ENCODE measurements at places on chromosomes 5 and 9.

GRCh38 chr5:169655353-169655752 lies 18.3 kb downstream of the DOCK2 start:
- no peak for DNase-seq

DNA sequence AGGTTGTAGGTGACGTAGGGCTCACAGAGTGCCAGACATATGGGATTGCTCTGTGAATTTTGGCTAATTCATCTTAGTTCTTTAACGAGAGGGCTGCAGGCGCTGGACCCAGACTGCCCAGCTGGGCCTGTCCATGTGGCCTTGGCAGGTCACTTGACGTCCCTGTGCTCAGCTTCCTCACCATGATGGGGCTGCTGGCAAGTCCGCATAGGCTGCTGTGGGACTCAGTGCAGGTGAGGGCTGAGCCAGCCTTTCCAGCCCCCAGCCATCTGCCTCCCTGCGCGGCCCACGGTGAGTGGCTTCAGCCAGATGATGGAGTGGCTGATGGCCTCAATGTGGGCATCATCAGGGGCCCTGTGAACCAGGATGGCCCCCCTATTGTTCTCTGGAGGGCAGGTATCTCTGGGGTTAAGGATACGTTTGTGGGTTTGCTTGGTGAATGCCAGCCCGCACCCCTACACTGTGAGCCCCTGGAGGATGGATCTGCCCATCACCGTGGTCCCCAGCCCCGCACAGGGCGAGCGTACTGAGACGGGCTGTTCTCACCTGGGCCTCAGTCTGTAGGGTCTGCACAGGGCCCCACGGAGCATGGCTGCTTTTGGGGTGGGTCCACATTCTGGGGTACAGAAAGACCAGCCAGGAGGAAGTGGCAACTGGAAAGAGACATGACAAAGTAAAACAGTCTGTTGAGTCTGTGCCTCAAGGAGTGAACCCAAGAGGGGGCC lies 3.7 kb downstream of the CARD19 start:
- DNase-seq: no peak

DNA sequence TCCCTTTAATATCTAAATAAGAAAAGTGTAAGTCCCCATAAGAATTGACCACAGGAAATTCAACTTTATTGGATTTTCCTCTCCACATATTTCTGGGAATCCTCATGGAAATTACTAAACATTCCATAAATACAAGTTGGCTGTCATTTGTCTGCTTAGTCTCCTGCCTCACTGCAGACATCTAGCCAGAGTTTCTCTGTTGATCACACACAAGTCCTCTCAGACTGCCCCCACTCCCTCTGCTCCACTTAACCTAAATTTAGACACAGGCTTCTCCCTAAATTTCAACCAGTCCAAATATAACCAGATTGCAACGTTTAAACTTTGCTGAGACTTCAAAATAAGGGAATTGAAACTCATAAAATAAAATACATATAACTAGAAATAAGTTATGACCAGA lies 982.1 kb downstream of the DTWD2 start:
- DNase-seq: no peak

DNA sequence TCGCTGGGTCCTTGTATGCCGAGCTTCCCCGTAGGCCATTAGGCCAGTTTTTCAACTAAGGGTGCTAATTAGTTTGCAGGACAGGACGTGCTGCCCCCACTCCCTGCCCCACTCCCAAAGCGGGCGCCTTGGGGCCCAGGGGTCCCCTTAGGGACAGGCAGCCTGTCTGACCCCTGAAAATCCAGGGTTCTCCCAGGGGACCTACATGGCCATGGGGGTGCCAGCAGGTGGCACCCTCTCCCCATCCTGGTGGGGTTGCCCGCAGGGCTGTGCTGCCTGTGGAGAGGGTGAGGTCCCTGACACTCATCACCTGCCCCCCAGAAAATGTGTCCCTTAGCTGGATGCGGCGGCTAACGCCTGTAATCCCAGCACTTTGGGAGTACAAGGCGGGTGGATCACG lies 8.5 kb upstream of the CCDC187 start:
- DNase-seq: no peak

- DNase-seq: no peak
Measured at GRCh38 chr5:79189439-79190234, 46.3 kb upstream of the JMY start.

- DNase-seq: no peak
Measured at GRCh38 chr9:128244091-128244836, 31.5 kb downstream of the GOLGA2 start.

DNA sequence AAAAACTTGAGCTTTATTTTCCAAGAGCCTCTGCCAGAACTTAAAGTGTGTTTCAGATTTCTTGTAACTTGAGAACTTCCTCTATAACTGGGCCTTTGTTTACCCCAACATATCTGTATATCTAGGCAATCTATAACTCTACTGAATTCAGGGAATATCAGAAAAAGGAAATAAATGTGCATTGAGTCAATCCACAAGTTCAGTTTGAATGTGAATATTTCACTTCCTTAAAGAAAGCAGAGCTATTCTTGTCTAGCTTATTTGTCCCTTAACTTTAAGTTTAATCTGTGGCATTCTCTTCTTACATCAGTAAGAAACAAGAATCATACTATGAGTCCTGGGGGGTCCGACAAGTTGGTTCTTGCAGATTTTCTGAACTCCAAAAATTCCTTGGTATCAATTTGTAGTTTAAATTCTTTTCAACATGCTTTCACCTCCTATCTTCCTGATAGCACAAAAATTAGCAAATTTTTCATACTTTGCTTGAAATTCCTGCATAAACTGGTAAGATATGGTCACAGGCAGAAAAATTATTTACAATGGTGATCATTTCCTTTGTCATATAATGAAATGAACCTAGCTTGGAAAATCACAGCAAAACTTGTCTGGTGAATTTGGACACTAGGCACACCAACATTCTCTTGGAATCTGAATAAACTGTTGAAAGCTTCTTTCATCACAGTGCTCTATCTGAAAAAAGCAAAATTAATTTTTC lies 19.8 kb upstream of the ITGA1 start:
- DNase-seq: no peak

GRCh38 chr5:95866435-95867040 lies 44.0 kb upstream of the GLRX start:
- DNase-seq: no peak

DNA sequence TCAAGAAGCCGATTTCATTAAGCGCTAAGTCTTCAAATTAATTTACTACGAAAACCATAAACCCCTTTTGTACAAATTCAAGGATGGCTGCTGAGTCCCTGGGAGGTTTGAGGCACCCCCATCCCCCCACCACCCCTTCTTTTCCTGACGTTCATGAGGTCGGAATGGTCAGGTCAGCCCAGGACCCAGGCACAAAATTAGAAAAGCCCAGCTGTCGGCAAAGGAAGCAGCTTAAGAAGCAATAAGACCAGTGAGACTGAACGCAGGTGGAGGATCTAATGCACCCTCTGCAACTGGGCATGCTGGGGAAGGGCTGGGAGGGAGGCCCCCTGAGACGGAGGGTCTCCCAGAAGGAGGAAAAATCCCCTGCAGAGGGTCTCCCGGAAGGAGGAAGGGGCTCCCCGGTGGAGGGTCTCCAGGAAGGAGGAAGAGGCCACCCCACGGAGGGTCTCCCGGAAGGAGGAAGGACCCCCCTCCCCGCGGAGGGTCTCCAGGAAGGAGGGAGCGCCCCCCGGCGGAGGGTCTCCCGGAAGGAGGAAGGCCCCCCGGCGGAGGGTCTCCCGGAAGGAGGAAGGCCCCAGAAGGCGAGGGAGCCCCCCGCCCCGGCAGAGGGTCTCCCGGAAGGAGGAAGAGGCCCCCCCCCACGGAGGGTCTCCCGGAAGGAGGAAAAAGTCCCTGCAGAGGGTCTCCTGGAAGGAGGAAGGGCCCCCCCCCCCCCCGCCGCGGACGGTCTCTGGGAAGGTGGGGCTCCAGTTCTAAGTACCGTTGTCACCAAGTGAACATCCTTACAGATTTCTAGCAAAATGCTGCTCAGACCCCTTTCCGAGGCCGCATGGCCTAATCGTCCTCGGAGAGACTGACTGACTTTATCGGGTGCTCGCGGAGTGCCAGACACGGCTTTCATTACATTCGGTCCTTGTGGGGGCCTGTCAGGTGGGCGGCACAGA lies 74.4 kb upstream of the FCN1 start:
- DNase-seq: no peak

DNA sequence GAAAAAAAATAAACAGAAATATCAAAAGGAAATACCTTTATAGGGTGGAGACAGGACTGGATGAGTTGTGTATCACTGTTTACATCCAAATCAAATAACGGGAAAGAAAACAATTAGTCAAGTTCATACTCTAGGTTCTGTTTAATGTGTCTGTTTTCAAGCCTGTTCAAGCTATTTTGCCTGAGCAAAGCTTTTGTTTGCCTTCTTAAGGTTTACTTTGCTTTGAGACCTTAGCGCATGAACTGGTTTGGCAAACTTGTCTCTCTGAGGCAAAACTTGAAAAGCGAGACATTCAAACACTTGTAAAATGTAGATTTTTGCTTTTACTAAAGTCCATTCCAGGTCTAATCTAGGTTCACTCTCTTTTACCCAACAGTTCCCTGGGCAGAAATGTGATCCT lies 174.1 kb upstream of the RFX3 start:
- no peak for DNase-seq

DNA sequence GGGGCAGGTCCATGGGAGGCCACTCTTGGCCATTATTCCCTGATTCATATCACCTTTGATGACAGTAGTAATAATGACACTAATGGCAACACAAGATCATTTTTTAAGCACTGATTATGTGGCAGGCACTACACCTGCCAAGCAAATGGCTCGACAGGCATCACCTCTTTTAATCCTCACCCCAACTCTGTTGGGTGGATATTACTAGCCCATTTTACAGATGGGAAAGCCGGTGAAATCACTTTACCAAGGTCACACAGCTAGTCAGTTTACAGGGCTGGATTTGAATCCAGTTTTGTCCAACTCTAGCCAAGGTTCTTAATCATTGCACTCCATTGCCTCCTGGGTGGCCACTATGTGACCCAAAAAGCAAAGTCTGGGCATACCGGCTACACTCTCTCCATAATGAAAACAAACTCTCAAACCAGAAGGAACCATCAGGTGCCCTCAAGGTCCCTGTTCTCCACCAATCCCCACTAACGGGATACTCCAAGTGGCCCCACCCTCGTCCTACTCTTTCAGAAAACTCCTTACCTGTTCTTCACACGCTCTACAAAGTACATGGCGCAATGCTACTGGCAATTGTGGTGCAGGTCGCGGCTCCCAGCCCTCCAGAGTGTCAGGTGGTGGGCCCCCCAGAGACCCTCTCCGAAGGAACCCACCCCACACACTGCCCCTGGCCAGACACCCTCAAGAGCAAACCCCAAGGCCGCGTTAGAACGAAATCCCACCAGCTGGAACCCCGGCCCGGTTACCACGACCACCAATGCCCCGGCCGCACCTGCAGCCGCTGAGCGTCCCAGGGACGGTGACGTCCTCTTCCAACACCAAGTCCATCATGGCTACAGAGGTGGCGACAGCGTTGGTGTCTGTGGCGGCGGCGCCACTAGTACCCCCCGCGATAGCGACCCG lies 572 bp downstream of the CDK5RAP2 start:
- no peak for DNase-seq

DNA sequence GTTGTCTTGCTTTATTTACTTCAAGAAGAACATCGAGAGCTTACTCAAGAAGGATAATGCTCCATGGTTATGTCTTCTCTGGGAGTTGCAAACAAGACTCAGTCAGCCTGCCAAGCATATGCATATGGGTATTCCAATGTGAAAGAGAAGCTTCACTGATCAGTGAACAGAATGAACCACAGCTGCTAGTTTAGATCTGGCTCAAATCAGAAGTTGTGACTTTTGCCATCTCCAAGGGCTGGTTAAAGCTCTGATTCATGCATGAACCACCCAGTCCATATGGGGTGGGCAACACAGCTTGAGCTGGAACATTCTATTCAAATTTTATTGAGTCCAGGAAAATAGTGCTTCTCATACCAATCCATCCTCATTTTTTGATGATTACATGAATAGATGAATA lies 50.0 kb downstream of the ATPSCKMT start:
- DNase-seq: no peak

- no peak for DNase-seq
Measured at GRCh38 chr5:141602606-141603005, 16.2 kb downstream of the DIAPH1 start.

GRCh38 chr9:128192601-128193371 lies 1.4 kb upstream of the CIZ1 start:
- DNase-seq: peak; percentile 21
